ENCODE measurements at places on chromosomes 1 and 21.

- DNase-seq: no peak
Measured at GRCh38 chr1:235101558-235102258, 26.9 kb downstream of the TOMM20 start.

DNA sequence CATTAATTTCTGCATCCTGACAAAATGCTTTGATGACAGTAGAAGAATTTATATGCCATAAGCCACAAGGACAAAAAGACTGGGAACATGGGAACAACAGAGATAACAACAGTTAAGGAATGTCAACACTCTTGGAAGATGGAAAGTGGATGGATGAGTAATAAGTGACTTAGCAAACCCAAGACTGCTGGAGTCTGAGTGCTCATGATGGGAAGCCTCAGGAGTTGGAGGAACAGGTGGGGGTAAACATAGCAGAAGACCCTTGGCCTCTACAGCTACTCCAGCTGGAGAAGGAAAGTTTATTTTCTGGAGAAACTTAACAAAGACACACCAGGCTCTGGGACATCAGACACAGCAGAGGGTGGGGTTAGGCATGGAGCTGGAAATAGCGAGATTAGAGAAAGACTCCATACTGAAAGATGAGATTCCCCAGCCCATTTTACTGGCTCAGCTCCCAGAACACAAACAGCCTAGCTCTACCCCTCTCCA, 13.6 kb downstream of the G0S2 start:
- DNase-seq: peak; percentile 90

- DNase-seq: no peak
Measured at GRCh38 chr21:31450980-31451379, 106.9 kb upstream of the TIAM1 start.

- DNase-seq: no peak
Measured at GRCh38 chr1:218692808-218693207, 347.7 kb downstream of the TGFB2 start.

DNA sequence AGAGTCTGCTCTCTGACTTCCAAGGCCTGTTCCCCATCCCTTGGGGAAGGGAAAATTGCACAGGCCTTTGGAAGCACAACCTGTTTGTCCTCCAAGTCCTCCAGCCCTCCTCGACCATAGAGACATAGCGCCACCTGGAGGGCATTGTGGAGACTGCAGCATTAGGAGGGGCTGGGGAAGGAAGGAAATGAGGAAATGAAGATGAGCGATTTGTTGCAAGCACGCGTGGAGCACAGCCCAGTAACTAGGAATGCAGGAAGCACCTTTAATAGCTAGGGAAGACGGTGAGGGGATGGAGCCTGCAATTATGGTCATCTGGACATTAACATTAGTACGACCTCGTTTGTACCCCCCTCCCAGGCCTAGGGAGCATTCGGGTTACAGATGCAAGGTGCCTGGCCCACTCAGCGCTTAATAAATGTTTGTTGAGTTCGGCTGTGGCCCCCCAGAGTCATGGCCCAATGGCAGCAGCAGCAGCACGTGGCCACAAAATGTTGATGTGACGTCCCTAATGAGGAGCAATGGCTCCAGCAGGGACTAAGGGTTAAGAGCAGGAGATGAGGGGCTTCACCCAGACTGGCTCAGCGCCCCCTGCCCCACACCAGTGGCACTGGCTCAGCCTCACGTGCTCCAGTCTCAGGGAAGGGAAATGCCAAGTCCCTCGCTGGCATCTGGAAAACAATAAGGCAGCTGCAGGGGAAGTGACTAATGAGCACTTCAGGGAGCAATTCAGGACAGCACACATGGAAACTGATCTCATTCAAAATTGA, 8.0 kb upstream of the CAMK2N1 start:
- peak; percentile 91 for DNase-seq

GRCh38 chr1:27941671-27942540, 7.1 kb downstream of the SMPDL3B start:
- DNase-seq: no peak

GRCh38 chr1:53918343-53918742, 24.4 kb downstream of the DIO1 start:
- DNase-seq: no peak

DNA sequence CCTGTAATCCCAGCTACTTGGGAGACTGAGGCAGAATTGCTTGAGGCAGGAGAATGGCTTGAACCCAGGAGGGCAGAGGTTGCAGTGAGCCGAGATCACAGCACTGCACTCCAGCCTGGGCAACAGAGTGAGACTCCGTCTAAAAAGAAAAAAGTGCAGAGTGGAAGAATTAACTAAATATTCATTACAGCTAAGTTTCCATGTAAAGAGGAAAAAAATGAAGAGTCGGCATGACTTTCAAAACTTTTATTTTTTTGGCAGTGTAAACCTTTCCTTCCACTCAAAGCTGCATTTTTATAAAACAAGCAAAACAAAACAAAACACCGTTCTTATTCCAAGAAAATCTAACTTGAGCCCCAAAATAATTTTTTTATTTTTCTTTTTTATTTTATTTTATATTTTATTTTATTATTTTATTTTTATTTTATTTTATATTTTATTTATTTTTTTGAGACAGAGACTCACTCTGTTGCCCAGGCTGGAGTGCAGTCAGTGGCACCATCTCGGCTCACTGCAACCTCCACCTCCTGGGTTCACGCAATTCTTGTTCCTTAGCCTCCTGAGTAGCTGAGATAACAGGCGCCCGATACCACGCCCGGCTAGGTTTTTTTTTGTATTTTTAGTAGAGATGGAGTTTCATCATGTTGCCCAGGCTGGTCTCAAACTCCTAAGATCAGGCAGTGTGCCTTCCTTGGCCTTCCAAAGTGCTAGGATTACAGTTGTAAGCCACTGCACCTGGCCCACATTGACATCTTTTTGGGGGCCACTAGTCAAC, 62.9 kb downstream of the PACC1 start:
- DNase-seq: no peak

- DNase-seq: no peak
Measured at GRCh38 chr1:18951416-18951815, 5.1 kb downstream of the IFFO2 start.

GRCh38 chr1:236492378-236492777, 31.4 kb upstream of the LGALS8 start:
- no peak for DNase-seq

- DNase-seq: peak; percentile 74
Measured at GRCh38 chr1:151728151-151729054, 7.1 kb downstream of the RIIAD1 start.

DNA sequence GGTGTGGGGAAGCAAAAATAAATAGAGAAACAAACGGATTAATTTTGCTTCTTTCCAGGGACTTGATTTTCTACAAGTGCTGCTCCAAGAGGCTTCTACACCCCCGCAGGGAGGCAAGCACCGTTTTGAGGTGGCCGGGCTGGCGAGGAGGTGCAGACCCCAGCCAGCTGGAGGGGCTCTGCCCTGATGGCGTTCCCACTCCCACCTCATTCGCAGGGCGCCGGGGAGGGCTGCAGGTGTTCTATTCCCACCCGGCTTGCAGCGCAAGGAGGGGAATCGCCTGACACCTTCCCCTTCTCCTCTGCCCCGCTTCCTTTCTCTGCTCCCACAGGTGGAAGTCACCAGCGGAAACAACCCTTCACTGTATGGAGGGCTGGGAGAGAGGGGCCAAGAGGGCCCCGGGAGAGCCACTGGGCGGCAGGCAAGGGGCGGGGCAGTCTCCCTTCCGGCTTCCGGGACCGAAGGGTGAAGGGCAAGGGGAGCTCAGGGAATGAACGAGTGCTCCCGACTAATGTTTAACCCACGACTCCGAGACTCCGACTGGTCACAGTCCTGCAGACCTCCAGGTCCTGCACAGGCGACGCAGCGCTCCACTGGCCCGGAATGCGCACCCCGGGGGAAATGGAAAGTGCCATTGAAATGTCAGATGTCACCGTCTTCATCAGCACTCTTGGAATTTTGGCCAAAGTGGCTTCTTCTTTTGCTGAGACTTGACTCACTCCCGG, 29.1 kb downstream of the TEX35 start:
- DNase-seq: peak; percentile 20

DNA sequence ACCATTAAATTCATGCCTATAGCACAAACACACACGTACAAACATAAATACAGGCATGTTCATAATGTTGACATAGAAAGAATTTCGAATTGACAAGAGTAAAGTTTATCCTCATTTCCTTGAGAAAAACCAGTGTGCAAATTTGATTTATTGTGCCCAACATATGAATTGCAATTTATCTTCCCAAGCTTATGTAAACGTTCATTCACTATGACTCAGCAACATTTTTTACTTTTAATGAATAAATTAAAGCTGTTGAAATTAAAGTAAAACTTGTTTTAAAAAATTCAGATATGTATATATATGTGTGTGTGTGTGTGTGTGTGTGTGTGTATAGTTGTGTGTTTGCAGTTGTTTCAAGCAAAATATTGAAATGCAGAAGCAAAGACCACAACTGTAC, 1067.9 kb downstream of the BRINP3 start:
- DNase-seq: no peak

GRCh38 chr1:245270063-245270462, 115.3 kb downstream of the KIF26B start:
- DNase-seq: no peak

DNA sequence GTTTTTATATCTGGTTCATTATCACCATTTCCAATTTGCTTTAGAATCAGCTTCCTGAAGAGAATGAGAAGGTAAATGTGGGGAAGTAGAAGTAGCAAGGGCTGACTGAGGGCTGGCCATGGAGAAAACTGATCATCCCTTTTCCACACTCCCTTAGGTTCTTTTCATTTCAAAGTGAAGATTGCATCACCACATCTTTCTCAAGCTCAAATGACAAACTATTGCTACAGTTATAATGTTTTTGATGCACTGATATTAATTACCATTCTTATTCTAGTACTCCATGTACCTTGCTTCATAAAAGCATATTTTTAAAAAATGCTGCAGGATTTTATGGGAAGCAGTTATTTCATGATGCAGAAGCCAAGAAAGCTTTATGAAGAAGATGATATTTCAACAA, 7.9 kb upstream of the AK5 start:
- DNase-seq: peak; percentile 21

DNA sequence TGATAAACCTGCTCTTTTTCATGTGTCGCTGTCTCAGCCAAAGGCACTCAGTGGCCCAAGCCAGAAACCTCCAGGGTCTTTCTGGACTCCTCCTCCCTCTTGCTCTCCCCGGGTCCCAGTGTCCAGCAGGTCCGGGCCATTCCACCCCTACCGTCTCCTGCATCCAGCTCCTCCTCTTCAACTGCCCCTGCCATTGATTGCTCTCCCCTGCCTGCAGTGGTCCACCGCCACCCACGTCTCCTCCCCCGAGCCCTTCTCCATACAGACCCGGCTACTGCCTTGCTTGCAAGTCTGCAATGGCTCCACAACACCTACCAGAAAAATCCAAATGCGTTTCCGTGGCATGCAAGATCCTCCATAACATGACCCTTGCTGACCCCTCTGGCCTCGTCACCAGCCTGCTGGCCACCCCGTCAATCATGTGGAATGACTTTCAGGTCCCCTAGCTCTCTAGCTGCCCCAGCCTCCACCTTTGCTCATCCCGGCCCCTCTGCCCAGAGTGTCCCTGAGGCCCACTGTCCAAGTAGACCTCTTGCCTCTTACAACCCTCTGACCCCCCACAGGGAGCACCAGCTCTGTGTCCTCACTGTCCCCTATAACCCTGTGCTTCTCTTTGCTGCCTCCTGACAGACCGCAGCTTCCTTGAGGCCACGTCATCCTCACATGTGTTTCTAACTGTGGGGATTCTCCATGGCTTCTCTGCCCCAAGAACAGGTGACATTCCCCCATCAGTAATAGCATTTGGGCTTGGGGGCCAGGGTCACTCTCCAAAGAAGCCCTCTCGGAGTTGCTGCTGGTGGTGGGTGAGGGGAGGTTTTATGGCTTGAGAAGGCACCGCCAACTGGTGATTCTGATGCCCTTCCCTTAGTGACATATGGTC, 15.0 kb downstream of the CACNA1S start:
- DNase-seq: no peak

DNA sequence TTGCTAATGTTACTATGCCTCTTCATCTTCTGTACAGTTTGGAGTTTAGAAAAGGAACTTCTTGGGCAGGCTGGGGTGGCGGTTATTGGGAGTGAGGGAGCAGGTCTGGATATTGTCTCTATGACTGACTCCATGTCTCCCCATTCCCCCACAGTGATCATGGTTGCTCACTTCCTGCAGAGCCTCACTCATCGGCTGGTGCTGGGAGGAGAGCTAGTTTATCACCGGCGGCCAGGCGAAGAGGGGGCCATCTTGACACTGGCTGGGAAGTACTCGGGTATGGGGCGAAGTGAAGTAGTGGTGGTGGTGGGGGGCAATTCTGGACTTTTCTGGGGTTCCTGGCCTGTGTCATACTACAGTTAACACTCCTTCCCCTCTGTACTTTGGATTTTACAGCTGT, 2.2 kb downstream of the TOMM40L start:
- no peak for DNase-seq

- DNase-seq: no peak
Measured at GRCh38 chr1:64453688-64454087, 16.2 kb upstream of the CACHD1 start.

GRCh38 chr1:188988589-188988988, 1489.1 kb downstream of the BRINP3 start:
- DNase-seq: no peak

GRCh38 chr1:14080653-14081052, 380.7 kb downstream of the PRDM2 start:
- no peak for DNase-seq

GRCh38 chr1:230575886-230576500, 66.3 kb upstream of the COG2 start:
- DNase-seq: no peak

- no peak for DNase-seq
Measured at GRCh38 chr1:72280131-72280530, 2.2 kb downstream of the NEGR1 start.

DNA sequence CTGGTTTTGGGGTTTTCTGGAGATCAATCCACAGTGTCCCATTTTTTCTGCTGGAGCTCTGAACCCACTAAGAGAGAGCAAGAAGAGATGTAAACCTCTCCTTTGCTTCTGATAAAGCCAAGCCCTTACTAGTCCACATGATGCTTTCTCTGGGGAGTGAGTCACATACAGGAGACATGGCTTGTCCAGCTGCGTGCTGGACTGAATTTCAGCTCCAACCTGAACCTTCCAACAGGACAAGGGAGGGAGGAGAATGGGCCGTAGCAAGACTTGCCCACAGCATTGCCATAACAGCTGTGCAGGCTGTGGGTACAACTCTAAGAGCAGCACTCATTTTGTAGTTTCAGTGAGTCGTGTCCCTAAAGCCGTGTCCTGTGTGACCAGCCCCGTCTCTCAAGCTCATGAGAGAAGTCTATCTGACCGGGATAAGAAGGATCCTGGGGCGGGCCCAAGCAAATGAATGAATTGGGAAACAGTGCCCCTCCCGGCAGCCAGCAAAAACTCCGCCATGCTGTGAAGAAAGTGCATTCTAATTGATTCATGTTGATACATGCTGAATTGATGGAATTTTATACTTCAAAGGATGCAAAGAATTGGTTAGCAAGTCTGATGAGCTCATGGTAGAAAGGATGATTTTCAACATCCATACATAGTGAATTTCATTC, 195.2 kb downstream of the GABPA start:
- DNase-seq: peak; percentile 63

DNA sequence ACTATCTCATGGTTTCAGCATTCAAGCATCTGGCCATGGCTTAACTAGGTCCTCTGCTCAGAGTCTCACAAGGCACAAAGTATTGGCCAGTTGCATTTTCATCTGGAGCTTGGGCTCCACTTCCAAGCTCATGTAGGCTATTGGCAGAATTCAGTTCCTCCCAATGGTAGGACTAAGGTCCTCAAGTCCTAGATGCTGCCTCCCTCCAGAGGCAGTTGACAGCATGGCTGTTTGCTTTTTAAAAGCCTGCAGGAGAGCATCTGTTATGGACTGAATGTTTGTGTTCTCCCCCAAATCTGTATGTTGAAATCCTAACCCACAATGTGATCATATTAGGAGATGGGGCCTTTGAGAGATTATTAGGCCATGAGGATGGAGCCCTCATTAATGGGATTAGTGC, 38.0 kb upstream of the HLX start:
- no peak for DNase-seq
